SW480 (cell line): ENCODE measurements at places on chromosomes 6 and 20.

DNA sequence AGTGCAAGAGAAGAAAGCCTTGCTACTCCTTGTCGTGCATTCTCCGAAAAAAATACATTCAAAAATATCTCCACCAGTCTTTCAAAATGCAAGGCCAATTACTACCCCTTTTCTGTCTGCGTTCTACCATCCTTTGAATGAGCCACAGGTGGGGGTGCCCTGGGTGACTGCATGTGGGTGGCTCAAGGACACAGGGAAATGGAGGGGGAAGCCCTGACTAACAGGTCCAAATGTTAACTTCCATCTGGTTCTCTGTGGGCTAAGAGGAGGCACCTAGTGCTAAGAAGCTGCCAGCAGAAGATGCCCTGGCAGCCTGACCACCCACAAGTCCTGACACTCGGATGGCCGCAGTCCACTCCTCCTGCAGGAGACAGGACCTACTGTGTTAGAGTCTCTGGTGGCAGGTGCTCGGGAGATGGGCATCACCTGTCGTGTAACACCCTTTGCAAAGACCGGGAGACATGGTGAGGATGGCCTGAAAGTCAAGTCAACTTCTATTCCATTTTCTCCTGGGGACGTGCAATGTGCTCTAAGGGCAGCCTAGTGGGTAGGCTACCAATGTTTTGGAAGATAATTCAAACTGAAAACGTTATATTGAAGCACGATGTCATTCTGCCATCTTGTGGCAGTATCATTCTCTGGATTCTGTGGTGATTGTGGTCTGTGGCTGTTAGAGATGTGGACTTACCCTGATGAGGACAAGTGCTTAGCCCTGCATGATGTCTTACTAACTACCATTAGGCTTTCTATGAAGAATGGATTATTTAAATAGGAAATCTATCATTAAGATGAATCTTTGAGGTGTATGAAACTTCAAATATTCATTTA is 27.4 kb upstream of the IGF2R start:
- peak; percentile 43 for DNase-seq

DNA sequence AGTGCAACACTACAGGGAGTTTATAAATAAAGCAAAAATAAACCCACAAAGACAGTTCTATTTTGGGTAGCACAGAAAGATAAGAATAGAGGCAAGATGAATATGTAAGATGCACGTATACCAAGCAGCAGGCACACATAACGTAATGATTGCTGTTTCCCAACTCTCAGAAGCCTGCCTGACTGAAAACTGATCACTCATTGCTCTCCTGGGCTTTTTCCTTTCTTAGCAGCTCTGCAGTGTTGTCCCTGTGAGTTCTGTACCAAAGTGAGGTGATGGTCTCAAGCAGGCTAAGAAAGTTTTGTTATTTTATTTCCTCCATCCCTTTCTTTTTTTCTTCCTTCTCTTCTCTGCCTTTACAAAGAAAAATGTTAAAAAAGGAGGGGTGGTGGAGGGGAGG is 522.0 kb upstream of the MAN1A1 start:
- DNase-seq: no peak

DNA sequence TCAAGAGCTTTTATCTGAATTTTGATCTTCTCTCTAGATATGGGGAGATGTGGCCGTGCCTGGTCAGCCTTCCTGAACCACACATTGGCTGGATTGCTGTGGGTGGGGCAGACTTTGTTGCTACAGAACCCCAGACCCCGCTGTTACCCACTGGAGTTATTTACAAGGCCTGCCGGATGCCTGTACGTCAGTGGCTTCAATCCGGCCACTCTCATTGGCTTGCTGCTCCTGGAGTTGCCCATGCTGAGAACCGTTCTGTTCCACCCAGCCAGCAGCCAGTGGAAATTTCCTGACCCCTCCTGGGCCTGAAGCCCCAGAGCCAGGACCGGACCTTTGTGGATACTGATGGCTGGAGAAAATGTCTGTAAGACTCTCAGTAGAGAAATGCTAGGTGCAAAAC is 101.9 kb downstream of the TFAP2C start:
- no peak for DNase-seq

DNA sequence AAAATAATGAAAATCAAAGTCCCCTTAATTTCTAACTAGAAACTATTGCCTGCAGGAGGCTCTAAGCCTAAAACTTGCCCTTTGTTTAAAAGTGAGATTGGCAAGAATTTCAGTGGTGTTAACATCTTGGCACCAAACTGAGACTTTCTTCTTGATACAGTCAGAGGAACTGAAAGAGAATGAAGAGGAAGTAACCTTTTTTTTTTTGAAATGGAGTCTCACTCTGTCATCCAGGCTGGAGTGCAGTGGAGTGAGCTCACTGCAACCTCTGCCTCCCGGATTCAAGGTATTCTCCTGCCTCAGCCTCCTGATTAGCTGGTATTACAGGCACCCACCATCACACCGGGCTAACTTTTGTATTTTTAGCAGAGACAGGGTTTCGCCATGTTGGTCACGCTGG is 3.6 kb downstream of the DOP1A start:
- no peak for DNase-seq

DNA sequence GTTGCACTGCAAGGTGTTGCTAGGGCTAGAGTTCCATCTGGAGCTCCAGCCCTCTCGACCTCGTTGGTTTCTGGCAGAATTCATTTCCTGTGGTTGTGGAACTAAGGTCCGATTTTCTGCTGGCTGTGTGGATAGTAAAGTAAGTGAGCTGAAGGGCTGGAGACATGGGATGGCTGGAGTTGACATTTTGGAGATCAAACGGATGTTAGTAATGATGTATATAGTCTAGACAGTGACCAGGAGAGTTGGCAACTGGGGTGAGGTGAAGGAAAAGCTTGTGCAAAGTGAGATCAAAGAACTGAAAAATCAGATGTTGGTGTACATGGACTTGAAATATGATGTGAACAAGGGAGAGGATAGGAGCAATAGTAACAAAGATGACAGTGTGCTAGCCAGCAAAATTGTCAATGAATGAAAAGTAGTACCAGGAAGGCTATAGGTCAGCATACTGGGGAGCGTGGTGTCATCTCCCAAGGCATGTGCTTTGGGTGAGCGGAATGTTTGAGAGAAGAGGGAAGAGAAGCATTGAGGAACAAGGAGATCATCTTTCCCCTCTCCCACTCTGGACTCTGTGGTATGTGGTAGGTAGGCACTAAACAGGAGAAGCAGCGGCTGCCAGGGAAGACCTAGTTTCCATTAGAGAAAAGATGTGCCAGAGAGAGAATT is 7.8 kb downstream of the QRSL1 start:
- DNase-seq: no peak

- DNase-seq: no peak
Observed at GRCh38 chr20:6780433-6781190, 13.1 kb downstream of the BMP2 start.

- DNase-seq: no peak
Observed at GRCh38 chr6:25035174-25035511, 99.4 kb upstream of the RIPOR2 start.

GRCh38 chr6:44999066-44999465 is 329.1 kb upstream of the RUNX2 start:
- no peak for DNase-seq

DNA sequence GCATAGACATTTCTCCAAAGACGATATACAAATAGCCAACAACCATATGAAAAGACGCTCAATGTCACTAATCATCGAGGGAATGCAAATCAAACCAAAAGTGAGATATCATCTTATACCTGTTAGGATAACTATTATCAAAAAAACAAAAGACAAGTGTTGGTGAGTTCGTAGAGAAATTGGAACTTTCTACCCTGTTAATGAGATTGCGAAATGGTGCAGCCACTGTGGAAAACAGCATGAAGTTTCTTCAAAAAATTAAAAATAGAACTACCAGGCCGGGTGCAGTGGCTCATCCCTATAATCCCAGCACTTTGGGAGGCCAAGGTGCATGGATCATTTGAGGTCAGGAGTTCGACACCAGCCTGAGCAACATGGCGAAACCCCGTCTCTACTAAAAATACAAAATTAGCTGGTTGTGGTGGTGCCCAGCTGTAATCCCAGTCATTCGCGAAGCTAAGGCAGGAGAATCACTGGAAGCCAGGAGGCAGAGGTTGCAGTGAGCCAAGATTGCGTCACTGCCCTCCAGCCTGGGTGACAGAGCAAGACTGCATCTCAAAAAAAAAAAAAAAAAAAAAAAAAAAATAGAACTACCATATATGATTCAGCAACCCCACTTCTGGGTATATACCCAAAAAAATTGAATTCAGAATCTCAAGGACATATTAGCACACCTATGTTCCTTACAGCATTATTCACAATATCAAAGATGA is 170.0 kb upstream of the ZNF184 start:
- no peak for DNase-seq

DNA sequence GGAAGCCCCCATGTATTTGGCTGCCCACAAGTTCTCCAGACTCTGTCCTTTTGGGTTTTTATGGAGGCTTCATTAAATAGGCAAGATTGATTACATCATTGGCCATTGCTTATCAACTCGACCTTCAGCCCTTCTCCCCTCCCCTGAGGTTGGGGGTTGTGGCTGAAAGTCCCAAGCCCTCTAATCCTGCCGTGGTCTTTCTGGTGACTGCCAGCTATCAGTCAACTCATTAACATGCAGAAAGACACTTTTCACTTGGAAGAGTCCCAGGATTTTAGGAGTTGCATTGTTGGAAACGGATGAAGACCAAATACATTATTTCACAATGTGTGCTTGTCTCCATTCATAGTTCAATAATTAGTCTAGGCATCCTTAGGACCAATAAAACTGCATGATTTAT is 9.5 kb downstream of the CDC5L start:
- no peak for DNase-seq

DNA sequence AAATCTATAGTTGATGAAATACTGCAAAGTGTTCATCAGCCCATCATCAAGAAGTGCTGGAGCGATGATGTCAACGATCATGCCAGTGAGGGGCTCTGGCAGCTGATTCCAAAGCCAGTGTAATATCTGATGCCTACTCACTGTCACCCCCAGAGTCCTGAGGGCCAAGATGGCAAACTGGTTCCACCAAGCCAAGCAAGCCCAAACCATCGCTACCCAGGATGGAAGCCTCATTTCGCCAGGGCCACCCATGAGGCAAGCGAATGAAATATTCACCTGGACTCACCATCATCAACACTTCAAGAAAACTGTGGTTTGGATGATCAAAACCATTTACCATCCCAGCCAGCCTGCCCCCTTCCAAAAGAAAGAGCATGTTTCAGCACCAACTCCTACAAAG is 76.5 kb downstream of the GNAS-AS1 start:
- DNase-seq: no peak

DNA sequence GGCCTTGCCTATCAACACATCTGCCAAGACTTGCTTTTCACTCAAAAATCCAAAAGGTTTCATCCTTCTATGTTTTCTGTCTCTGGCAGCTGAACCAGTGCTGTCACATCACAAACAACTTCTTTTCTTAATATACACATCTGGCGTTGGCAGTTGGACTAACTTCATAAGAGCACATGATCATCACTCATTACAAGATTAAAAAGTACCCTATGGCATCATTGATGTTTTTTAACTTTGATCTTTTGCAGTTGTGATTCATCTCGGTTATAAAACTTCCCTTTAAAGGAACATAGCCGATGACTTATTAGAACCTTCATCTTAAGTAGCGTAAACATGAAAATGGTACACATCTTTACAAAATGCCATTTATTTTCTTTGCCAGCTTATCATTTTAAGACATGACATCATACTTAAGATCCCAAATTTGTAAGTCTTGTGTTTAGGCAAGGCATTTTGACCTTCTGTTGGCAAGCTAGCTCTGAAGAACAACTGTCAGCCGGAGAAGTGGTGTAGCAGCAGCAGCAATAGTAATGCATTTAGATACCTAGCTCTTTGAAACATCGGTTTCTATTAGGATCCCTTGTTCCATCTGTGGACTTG is 64.2 kb upstream of the SUPT3H start:
- DNase-seq: peak; percentile 78

- DNase-seq: no peak
Observed at GRCh38 chr6:155364844-155365437, 50.7 kb upstream of the TFB1M start.

DNA sequence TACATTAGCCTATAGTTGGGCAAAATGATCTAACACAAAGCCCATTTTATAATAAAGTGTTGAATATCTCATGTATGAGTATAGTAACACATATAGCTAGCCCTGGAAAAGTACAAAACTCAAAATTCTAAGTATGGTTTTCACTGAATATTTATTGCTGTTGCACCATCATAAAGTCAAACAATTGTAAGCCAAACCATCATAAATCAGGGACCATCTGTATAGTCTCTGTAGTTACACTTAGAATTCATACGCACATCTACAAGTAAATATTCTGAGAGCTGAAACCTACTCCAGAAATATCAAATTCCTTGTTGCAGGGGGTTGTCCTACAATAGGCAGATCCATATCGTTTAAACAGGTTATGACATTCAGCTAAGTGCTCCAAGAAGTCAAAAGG is 817.3 kb downstream of the BCKDHB start:
- no peak for DNase-seq

GRCh38 chr6:71727632-71728294 is 158.6 kb upstream of the RIMS1 start:
- no peak for DNase-seq

DNA sequence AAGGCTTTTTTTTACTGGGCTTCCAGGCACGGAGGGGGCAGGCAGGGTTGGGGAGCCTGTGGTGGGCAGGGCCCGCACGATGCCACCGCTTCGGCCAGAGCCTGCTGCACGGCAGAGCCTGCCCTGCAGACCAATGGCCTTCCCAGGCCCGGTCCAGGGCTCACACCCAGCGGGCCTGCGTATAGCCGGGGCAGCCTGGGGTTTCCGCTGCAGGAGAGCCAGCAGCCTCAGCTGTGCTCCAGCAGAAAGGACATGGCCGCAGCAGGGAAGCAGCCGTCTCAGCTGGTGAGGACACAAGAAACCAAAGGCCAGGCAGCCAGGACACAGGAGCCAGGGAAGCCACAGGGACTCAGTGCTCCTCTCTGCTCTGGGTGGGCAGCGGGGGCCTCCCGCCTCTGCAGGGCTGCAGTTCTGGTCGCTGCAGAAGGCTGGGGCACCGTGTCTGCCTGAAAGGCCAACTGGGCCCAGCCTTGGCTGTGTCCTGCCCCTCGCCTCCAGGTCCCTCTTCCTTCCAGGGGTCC is 90.6 kb downstream of the TTLL2 start:
- no peak for DNase-seq

DNA sequence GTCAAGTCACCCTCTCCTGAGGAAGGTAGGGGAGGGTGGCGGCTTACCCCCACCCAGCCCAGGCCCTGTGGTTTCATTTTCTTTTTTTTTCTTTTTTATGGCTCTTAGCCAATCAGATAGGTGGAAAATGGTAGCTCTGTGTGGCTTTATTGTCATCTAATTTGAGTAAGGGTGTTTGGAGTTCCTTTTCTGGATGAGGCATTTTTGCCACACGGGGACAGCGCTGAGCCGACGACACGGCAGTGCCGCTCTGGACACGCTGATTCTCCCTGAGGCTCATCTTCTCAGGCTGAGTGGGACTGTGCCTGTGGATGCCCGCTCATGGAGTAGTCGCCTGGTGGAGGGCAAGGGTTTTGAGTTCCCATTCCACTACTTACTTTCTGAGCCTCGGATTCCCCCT is 37.6 kb upstream of the ANGPT4 start:
- peak; percentile 33 for DNase-seq

GRCh38 chr6:66396549-66396948 is 689.5 kb upstream of the EYS start:
- no peak for DNase-seq

GRCh38 chr6:69584913-69585729 is 211.7 kb downstream of the LMBRD1 start:
- no peak for DNase-seq

- DNase-seq: no peak
Observed at GRCh38 chr6:20153194-20153593, 59.1 kb downstream of the MBOAT1 start.
